ENCODE measurements at places on chromosomes 2 and 18.

GRCh38 chr2:53087262-53087873 is 680.2 kb upstream of the CHAC2 start:
- DNase-seq, result no peak

DNA sequence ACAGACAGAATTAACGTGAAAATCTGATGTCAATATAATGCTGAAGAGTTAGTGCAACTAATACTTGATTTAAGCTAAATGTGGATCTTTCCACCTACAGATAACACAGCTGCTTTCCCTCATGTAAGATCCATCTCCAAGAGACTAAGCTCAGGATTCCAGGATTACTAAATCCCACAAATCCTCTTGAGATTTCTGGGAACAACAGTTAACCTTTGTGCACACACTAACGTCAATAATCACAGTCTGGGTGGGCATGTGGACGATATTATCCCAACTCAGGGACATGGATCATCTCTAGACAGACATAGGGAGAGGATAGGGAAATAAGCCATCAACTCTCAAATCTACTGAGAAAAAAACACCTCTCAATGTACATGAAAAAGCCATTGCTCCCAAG is 432.6 kb downstream of the SATB2 start:
- no peak for DNase-seq

DNA sequence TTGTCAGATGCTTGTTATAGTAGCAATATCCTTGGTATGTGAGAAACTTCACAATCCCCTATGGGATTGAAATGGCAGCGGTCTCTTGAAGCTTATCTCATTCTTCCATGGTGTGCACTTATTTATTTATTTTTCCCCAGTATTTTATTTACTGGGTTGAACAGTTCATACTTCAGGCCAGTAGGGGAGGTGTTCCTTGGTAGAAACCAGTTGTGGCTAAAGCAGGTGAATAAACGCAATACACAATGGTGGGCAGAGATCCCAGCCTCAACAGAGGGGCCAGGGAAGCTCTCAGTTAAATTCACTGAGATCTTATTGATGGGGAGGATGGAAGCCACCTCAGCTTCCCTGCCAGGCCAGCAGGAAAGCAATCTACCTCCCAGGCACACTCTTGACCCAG is 93.7 kb upstream of the SRD5A2 start:
- DNase-seq, result no peak

GRCh38 chr18:55219059-55219458 is 259.8 kb upstream of the CCDC68 start:
- no peak for DNase-seq

GRCh38 chr2:53209679-53210458 is 557.7 kb upstream of the CHAC2 start:
- no peak for DNase-seq

DNA sequence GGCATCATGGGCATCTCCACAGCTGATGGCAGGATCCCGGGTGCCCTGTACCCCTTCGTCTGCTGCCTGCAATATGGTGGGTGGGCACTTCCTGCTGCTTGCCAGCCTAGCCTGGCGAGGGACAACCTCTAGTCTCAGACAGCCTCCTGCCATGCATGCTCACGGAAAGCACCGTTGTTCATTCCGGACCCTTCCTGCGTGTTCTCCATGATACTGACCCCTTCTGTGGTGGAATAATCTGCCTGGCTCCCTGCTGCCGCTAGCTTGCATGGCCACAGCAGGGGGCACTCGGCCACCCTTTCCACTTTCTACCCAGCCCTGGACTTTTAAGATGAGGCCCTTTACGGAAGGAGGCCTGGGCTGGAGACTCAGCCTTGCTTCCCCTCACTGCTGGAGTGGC is 12.0 kb downstream of the PCARE start:
- no peak for DNase-seq

- no peak for DNase-seq
Observed at GRCh38 chr2:240319221-240319854, 116.1 kb upstream of the GPC1 start.

DNA sequence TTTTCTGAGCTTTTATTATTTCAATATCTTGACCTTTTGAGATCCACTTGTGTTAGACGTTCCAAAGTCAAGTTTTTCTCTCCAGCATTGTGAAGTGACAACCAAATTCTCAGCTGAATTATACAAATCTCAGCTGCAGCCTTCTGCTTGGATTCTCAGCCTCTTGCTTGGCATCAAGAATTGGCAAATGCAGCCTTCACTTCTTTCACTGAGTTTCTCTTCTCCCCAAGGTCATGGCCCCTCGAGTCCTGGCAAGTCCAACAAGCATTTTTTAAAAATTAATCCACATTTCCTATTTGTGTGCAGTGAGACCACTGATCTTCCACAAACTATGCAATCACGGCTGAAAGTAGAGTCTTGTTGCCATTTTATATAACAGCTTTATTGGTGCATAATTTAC is 23.4 kb upstream of the SMIM21 start:
- no peak for DNase-seq

DNA sequence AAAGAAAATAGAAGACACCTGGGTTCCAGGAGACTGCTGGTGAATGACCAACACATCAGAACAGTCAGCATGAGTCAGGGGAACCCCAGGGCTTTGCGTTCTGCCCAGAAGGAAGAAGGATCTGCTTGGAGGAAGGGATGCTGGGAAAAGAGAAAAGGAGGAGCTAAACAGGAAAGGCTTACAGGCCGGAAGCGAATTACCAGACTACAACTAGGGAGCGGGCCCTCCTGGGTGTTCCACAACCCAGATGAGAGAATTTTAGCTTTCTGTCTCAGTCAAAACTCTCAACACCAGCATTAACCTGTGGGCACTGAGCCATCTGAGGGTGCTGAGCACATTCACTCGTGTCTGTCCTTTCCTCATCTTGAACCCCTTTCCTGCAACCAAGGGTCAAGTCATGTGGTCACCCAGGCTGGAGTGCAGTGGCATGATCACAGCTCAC is 19.2 kb downstream of the CDC42EP3 start:
- no peak for DNase-seq

DNA sequence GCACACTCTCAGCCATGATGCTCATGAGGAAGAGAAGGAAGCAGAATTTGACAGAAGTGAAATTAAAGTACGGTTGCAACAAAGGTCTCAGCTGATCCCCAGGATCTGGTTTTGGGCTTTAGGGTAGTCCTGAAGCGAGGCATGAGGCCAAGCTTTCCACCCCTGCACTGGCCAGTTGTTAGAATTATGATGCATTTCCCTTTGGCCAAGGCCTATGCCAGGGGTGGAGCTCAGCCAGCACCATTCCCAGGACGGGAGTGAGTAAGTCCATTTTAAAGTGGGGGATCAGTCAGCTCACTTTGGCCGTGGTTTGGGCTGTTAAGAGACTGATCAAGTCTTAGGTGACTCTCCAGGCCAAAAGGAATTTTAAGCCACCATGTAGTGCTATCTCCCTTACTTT is 314.5 kb upstream of the MMADHC start:
- no peak for DNase-seq

DNA sequence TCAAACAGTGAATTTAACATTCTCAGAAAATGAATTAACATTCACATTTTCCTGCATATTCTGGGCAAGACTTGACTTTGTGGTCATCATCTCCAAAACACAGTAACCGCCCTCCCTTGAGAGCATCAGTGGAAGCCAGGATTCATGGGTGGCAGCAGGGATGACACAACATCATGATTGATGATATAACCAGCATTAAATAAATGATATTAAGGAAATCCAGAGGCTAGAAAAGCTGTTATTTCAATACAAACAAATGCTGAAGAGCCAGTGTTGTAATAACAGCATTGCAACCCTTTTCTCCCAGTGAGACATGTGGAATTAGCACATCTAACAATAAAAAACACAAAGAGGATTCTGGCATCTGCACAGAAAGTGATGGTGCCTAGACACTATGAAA is 41.1 kb downstream of the CDC42EP3 start:
- no peak for DNase-seq

DNA sequence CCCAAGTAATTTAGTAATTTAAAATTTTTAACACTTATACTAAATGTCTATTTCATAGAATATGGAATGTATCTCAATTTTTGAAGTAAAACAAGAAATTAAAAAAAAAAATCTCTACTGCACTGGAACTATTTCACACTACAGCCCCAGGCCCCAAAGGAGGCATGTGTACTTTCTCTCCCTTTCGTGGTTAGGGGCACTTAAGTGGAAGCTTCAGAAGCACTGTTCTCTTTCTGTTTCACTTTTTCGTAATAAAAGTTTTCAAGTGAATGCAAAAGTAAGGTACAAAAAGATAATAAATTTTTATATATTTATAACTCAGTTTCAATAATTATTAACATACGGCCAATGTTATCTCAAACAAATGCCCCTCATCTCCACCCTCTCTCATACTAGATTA is 123.8 kb upstream of the STON1 start:
- no peak for DNase-seq

GRCh38 chr2:43950383-43951008 is 45.3 kb downstream of the LRPPRC start:
- no peak for DNase-seq

DNA sequence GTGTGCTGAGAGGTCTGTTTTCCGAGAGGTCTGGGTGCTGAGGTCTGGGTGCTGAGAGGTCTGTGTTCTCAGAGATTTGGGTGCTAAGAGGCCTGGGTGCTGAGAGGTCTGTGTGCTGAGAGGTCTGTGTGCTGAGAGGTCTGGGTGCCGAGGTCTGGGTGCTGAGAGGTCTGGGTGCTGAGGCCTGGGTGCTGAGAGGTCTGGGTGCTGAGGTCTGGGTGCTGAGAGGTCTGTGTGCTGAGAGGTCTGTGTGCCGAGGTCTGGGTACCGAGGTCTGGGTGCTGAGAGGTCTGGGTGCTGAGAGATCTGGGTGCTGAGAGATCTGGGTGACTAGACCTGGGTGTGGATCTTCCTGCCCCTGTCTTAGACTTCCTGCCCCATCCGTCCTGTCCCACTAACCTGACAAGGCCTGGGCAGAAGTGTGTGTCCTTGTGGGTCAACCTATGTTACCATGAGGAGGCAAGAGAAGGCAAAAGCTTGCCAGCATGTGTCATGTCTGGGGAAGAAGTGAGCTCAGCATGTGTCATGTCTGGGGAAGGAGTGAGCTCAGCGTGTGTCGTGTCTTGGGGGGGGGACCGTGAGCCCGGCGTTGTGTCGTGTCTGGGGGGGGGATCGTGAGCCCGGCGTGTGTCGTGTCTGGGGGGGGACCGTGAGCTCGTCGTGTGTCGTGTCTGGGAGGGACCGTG is 69.3 kb downstream of the KCNG2 start:
- no peak for DNase-seq

DNA sequence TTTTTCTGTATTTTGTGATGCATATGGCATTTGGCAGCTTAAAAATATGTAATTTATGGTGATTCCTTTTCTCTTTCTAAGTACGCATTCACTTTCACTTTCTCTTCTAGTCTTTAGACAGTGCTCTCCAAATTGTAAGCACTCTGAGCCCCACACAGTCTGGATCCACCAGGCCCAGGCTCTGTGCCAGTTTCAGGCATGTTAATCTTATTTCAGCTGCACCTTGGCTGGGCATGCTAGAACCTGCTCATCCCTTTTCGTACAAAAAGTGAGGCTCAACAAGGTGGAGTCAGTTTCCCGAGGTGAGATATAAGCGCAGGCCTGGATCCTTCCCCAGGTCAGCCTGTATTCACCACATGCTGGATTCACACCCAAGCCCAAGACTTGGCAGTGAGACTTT is 203.9 kb downstream of the MTX2 start:
- no peak for DNase-seq

GRCh38 chr2:85275984-85276540 is 51.7 kb downstream of the TGOLN2 start:
- DNase-seq, result no peak

DNA sequence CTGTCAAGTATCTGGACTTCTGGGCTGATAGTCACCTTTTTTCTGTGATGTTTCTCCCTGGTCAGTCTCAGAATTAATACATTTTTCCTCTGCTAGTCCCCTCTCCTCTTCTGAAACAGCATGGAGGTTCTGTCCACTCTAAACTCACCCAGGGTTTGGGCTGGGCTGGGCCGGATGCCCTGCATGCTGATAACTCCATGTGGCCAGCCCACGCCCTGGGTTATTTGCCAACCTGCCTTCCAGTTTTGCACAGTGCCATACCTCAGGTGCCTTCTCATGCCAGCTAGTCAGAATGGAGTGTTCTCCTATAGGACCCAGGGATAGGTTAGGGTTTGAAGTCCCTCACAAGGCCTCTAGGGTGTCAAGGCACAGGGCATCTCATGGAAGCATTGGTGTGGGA is 32.2 kb downstream of the MEX3C start:
- DNase-seq, result no peak

DNA sequence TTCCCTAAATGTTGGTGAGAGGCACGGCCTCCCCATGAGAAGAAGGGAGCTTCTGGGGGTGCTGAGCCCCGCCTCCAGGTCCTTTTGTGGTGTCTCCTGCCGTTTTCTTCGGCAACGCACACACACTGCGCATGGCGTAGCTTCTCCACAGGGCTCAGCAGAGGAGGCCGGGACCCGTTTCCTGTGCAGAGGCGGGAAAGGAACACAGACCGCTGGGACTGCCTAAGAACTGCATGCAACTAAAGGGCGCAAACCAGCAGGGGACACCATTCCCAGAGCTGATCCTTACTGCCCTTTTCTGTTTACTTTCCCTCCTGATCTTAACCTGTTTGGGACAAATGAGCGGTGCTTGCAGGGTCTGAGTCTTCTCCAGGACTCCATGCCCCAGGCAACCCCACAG is 90.3 kb upstream of the CAPN13 start:
- DNase-seq, result no peak

DNA sequence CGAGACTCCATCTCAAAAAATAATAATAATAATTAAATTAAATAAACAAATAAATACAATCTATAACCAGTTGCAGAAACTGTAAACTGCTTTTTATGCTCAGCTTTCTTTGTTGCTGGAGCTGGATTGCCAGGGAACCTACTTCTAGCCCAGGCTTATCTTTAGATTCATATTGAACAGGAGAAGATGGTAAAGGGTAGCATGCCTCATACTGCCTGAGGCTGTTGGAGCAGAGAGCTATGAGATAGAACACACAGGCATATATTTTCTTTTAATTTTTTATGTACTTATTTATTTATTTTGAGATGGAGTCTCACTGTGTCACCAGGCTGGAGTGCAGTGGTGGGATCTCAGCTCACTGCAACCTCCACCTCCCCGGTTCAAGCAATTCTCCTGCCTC is 28.7 kb upstream of the EML4 start:
- DNase-seq, result no peak

DNA sequence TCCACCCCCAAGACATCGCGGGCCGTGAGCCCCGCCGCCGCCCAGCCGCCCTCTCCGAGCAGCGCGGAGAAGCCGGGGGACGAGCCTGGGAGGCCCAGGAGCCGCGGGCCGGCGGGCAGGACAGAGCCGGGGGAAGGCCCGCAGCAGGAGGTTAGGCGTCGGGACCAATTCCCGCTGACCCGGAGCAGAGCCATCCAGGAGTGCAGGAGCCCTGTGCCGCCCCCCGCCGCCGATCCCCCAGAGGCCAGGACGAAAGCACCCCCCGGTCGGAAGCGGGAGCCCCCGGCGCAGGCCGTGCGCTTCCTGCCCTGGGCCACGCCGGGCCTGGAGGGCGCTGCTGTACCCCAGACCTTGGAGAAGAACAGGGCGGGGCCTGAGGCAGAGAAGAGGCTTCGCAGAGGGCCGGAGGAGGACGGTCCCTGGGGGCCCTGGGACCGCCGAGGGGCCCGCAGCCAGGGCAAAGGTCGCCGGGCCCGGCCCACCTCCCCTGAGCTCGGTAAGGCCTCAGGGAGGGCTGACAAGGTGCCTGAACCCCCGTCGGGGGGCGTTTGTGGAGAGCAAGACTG is 14.2 kb downstream of the SPEG start:
- no peak for DNase-seq
